Memory B cell (primary cell): ENCODE measurements at places on chromosomes 3 and 15.
A peak's percentile ranks its signal among the peaks of the same experiment; 100 is the strongest.

DNA sequence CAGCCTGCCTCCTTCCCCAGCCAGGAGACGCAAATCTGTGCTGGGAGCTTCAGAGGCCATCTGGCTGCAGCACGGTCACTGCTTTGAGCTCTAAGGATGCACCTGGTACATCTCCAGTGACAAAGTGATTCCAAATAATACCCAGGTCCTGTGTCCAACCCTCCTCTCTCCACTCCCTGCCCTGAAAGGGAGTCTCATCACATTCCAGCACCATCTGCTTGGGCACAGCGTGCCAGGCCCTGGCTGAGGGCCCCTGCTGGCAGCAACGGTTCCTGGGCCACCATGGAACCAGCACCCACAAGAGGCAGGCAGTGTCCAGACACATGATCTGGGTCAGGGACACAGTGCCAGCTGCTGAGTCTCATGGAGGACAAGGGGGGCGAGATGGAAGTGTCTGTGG lies 81.3 kb downstream of the MTHFS start:
- peaks cover 7% of the 10 kb centered on the region for H3K27me3 ChIP-seq
- DNase-seq, result no peak
- no peak overlapping the region for H3K4me3 ChIP-seq
- H3K27ac ChIP-seq, result no peak overlapping the region
- peaks cover 8% of the 10 kb centered on the region for H3K36me3 ChIP-seq
- H3K4me1 ChIP-seq, result no peaks in the 10 kb centered on the region

- no peak for DNase-seq
- H3K36me3 ChIP-seq, result no peaks in the 10 kb centered on the region
- no peak overlapping the region for H3K27ac ChIP-seq
- no peaks in the 10 kb centered on the region for H3K4me1 ChIP-seq
- no peak overlapping the region for H3K4me3 ChIP-seq
- peaks cover 2% of the 10 kb centered on the region for H3K27me3 ChIP-seq
Measured at GRCh38 chr3:38724392-38724736, 74.9 kb upstream of the SCN5A start.

DNA sequence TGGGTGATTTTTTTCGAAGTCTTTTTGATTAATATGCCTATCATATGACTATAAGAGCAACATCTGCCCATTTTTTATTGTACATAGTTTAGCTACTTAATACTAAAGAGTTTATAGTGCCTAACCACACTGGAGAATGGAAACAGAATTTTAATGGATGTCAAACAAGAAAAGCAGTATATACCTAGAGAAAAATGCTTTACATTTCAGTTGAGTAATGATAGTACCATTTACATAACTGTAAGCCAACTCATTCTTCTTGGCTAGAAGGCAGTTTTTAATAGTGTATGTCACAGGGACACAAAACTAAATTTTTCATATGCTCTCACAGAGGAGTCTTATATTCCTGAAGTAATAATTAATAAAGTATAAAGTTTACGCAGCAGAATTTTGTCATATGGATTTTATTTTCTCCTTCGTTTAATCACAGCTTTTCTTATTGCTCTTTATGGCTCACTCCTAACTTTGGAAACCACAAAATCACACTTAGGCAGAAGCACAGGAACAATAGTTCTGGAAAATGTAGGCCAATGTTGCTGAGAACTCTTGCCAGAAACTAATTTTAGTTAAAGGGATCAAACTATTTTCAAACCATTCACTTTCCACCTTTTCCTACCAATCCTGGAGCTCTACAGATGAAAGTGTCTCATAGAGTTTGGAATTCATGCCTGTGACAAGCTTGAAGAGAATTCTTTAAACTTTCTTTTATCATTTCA lies 243.6 kb downstream of the ZIC1 start:
- H3K4me1 ChIP-seq, result no peaks in the 10 kb centered on the region
- DNase-seq, result no peak
- H3K36me3 ChIP-seq, result no peaks in the 10 kb centered on the region
- no peak overlapping the region for H3K4me3 ChIP-seq

GRCh38 chr15:95664450-95664849 lies 666.0 kb upstream of the NR2F2 start:
- no peaks in the 10 kb centered on the region for H3K4me1 ChIP-seq
- no peak for DNase-seq
- no peaks in the 10 kb centered on the region for H3K27me3 ChIP-seq
- no peak overlapping the region for H3K4me3 ChIP-seq
- no peak overlapping the region for H3K27ac ChIP-seq

DNA sequence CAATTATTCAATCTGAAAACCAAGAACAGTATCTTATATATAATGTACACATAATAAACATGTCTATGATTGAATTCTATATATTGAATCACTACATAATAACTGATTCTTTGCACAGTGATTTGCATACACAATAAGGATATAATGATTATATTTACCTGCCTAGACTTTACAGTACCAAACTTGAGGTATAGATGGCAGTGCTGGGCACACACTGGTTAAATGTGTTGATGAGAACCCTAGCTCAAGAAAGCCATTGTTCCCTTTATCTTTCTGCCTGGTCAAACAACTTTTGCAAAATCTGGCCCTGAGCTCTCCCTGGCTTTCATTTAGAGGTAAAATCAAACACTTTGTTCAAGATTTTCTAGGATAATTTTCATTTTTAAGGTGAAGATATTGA lies 697.7 kb downstream of the TUSC7 start:
- no peaks in the 10 kb centered on the region for H3K27me3 ChIP-seq
- no peak overlapping the region for H3K27ac ChIP-seq
- H3K4me3 ChIP-seq, result no peak overlapping the region
- no peaks in the 10 kb centered on the region for H3K4me1 ChIP-seq
- H3K36me3 ChIP-seq, result no peaks in the 10 kb centered on the region
- DNase-seq, result no peak

DNA sequence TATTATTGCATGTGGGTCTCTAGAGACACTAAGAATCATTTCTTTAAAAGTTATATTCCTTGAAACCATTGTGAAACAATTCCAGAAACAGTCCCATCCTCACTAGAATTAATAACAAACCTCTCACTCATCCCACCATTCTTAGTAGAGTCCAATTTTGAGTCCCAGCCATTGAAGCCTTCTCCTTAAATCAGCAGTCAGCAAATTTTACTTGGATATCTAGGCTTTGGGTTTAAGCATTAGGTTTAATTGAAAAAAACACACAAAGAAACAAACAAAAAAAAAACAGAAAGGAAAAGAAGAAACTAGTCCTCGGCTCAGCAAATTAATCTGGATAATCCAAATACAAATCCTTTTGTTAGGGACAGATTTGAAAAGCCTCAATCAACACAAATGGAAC lies 109.3 kb downstream of the LRRC3B start:
- no peak for DNase-seq
- H3K4me1 ChIP-seq, result no peaks in the 10 kb centered on the region
- no peaks in the 10 kb centered on the region for H3K36me3 ChIP-seq
- H3K4me3 ChIP-seq, result no peak overlapping the region
- no peak overlapping the region for H3K27ac ChIP-seq
- H3K27me3 ChIP-seq, result no peaks in the 10 kb centered on the region

- no peak overlapping the region for H3K4me3 ChIP-seq
- no peak for DNase-seq
- no peaks in the 10 kb centered on the region for H3K4me1 ChIP-seq
- H3K27me3 ChIP-seq, result peaks cover 8% of the 10 kb centered on the region
Measured at GRCh38 chr15:71559616-71560015, 250.7 kb upstream of the NR2E3 start.

DNA sequence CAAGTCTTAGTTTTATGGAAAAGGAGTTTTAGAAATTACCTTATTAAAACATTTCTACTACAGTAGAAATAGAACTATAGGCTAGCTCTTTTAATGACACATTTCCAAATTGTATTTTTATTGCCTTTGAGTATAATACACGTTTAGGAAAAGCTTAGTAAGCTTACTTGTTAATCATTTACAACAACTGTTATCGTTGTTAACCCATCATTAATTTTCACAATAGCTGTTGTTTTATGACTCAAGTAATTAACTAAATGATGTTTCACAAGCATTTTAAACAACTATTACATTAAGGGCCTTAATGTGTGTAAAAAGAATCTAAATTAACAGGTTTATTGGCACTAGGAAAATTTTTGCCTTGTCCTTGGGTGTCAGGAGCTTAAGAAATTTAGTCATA lies 120.5 kb upstream of the THRB start:
- no peaks in the 10 kb centered on the region for H3K4me1 ChIP-seq
- no peak overlapping the region for H3K4me3 ChIP-seq
- H3K36me3 ChIP-seq, result no peaks in the 10 kb centered on the region

DNA sequence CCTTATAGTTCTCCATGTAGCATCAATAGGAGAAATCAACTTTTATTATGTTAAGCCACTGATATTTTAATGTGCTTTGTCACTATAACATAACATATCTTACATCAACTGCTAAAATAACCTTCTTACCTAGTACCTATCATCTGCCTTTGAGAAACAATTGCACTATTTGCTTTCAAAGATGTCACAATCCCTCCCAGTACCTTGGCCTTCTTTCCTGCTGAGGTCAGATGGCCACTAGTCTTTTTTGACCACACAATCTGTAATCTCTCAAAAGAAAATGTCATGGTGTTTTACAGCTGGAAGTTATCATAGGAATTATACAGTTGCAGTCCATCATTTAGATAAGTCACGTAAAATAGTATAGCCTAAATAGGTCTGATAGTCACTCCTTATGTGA lies 247.5 kb upstream of the SLITRK3 start:
- no peaks in the 10 kb centered on the region for H3K4me1 ChIP-seq
- H3K36me3 ChIP-seq, result no peaks in the 10 kb centered on the region
- no peaks in the 10 kb centered on the region for H3K27me3 ChIP-seq
- H3K4me3 ChIP-seq, result no peak overlapping the region
- H3K27ac ChIP-seq, result no peak overlapping the region
- no peak for DNase-seq

- H3K4me3 ChIP-seq, result no peak overlapping the region
- DNase-seq, result no peak
- H3K27me3 ChIP-seq, result no peaks in the 10 kb centered on the region
Measured at GRCh38 chr3:21356402-21356801, 394.6 kb downstream of the ZNF385D start.

GRCh38 chr3:29319262-29319661 lies 38.4 kb downstream of the RBMS3 start:
- no peaks in the 10 kb centered on the region for H3K36me3 ChIP-seq
- H3K4me1 ChIP-seq, result no peaks in the 10 kb centered on the region
- no peak overlapping the region for H3K27ac ChIP-seq
- no peaks in the 10 kb centered on the region for H3K27me3 ChIP-seq

- no peak for DNase-seq
- H3K27ac ChIP-seq, result no peak overlapping the region
- peaks cover 1% of the 10 kb centered on the region for H3K4me1 ChIP-seq
- H3K36me3 ChIP-seq, result no peaks in the 10 kb centered on the region
- peaks cover 7% of the 10 kb centered on the region for H3K27me3 ChIP-seq
Measured at GRCh38 chr3:66633402-66634381, 132.9 kb upstream of the LRIG1 start.

GRCh38 chr15:88664151-88664778 lies 25.4 kb downstream of the ISG20 start:
- H3K36me3 ChIP-seq, result peaks cover 4% of the 10 kb centered on the region
- no peak for DNase-seq
- peaks cover 5% of the 10 kb centered on the region for H3K27me3 ChIP-seq
- H3K27ac ChIP-seq, result peak overlapping the region; percentile 55
- H3K4me1 ChIP-seq, result peaks cover 14% of the 10 kb centered on the region
- H3K4me3 ChIP-seq, result no peak overlapping the region

DNA sequence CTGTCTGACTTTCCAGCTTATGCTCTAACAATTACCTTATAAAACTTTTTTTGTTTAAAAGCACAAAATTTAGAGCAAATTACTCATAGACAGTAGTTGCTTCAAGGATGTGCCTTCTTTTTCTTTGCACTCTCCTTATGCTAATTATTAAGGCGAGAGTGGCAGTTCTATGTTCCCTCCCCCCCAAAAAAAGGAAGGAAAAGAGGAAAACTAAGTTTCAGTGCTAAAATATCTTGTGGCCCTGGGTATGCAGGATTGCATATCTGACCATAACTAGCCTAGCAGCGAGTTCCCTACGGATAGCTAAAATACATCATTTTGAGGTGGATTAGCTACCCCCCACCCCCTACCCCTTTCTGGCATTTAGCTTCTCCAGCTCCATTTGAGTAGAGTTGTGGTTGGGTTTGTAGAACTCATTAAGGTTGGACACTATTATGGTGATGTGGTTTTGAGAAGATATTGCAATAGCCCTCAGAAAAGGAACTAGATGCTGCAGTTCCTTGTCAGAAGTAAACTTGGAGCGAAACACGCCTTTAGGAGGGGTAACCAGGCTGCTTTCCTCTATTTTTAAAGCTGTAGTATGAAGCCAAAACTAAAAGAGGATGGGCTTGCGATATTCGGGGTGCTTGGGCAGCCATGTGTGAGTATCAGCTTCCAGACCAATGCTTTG lies 174.6 kb downstream of the AKAP13 start:
- peak overlapping the region; percentile 72 for H3K27ac ChIP-seq
- peaks cover 10% of the 10 kb centered on the region for H3K36me3 ChIP-seq
- H3K4me3 ChIP-seq, result peak overlapping the region; percentile 12

- H3K36me3 ChIP-seq, result no peaks in the 10 kb centered on the region
- peaks cover 6% of the 10 kb centered on the region for H3K27me3 ChIP-seq
- no peak for DNase-seq
- peaks cover 4% of the 10 kb centered on the region for H3K4me1 ChIP-seq
- no peak overlapping the region for H3K4me3 ChIP-seq
Measured at GRCh38 chr3:177934001-177934891, 602.0 kb upstream of the KCNMB2 start.

DNA sequence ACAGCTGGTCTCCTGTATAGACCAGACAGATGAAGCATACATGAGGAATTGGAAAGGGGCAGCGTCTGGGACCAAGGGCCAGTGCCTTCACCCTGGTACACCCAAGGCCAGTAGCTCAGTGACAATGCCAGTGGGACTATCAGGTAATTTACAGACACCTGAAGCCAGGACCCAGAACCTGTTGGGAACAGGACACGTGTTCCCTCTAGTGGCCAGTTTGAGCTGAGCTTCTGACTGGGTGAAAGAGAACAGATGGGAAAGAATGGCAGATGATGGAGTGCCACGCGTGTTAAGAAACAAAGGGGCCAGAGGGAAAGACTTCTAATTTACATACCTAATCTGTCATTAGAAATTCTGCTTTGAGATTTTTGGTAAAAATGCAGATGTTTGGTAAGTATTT lies 5.1 kb upstream of the SLC25A38 start:
- no peak overlapping the region for H3K27ac ChIP-seq
- H3K36me3 ChIP-seq, result no peaks in the 10 kb centered on the region
- H3K4me3 ChIP-seq, result no peak overlapping the region
- peaks cover 8% of the 10 kb centered on the region for H3K4me1 ChIP-seq
- peaks cover under 1% of the 10 kb centered on the region for H3K27me3 ChIP-seq
- DNase-seq, result peak; percentile 42

DNA sequence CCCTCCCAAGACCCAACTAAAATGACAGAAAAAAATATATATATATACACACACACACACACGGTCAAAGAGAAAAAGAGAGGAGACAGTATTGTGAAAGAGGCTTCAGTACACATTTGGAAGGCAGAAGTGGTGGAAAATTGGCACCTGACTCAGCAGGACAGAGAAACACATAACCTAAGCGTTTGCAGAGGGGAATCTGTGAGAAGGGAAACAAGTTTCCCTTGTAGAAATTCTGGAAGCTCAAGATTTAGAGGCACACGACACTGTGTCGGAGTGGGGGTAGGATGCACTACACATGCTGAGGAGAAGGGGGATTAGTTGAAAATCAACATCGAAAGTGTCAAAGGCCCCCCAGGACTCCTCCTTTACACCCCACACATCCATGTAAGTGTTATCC lies 53.1 kb downstream of the PAK2 start:
- H3K36me3 ChIP-seq, result peaks cover 27% of the 10 kb centered on the region
- peaks cover 13% of the 10 kb centered on the region for H3K4me1 ChIP-seq
- no peak overlapping the region for H3K27ac ChIP-seq
